ENCODE measurements at places on chromosomes 7 and 10.

- DNase-seq: peak; percentile 29
These were observed 7.7 kb downstream of the CASP2 start for GRCh38 chr7:143295870-143296269.

- DNase-seq: no peak
These were observed 1.9 kb downstream of the WIPF3 start for GRCh38 chr7:29808075-29808801.

DNA sequence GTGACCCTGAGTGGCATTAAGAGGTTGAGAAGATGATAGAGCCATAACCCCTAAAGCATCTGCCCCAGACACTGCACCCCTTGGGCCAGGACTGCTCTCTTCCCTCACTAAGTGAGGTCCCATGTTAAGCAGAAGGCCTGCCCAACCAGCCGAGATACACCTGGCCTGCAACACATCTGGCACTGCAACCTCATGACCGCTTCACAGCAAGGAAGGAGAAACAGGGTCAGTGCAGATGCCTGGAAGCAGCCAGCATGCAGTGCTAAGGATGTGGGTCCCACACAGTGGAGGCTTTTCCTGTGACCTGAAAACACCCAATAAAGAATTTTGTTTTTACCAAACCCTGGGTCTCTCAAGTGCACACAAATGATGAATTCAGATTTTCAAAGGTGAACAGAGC, 7.4 kb downstream of the NOD1 start:
- no peak for DNase-seq

DNA sequence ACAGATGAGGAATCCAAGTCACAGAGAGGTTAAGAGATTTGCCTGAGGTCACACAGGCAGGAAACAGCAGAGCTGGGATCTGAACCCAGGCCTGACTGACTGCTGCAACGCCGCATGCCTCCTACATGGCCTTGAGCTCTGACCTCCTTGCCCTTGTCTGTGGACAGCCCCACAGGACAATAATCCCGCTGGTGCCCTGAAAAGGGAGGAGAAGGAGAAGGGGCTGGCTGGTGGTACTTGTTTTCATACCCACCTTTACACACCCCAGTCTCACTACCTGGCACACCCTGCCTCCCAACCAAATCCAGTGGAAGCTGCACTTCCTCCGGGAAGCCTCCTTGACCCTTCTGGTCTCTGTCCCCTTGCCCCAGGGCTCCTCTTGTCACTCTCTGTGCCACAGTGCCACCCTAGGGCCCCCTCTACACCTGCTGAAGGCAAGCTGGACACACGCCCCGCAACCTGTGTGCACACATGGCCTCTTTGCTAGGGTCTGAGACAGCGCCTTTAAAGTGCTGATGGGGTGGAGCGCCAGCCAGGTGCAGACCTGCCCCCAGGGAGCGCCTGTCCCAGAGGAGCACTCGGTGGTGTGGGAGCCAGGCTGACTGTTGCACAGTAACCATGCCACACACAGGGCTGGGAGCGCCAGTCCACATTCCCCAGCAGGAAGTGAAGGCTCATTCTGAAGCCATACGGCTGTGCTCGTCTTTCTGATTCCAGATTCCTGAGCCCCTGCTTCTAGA, 38.6 kb downstream of the ZCCHC24 start:
- no peak for DNase-seq

DNA sequence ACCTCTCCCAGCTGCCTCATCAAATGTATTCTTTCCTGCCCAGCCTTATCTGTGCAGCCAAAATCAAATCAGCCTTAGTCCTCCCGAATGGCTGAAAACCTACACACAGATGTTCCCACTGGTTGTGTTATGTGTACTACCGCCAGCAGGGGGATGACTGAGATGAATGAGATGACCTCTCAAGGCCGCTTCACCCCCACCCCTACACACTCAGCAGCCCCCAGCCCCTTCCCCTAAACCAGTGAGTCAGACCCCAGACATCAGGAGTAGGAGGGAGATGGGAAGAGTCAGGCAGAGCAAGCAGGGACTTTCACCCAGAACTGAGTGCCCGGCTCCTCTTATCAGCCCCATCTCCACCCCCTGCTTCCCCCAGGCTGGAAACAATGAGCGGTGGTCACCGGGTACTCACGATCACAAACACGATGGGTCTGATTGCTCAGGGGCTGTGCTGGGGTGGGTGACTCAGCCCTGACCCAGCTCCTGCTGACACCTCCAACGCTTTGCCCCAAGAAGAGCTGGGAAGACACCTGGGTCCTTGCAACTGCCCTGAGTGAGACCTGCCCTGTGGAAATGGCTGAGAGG, 6.5 kb upstream of the C10orf105 start:
- peak; percentile 36 for DNase-seq

GRCh38 chr10:98423691-98424120, 8.7 kb upstream of the PYROXD2 start:
- DNase-seq: no peak

- DNase-seq: peak; percentile 17
These were observed 28.6 kb upstream of the ZEB1 start for GRCh38 chr10:31290386-31290785.

GRCh38 chr10:117409549-117410305, 34.5 kb upstream of the PDZD8 start:
- DNase-seq: no peak

- DNase-seq: peak; percentile 70
These were observed 73.1 kb downstream of the MKLN1 start for GRCh38 chr7:131400681-131401176.

DNA sequence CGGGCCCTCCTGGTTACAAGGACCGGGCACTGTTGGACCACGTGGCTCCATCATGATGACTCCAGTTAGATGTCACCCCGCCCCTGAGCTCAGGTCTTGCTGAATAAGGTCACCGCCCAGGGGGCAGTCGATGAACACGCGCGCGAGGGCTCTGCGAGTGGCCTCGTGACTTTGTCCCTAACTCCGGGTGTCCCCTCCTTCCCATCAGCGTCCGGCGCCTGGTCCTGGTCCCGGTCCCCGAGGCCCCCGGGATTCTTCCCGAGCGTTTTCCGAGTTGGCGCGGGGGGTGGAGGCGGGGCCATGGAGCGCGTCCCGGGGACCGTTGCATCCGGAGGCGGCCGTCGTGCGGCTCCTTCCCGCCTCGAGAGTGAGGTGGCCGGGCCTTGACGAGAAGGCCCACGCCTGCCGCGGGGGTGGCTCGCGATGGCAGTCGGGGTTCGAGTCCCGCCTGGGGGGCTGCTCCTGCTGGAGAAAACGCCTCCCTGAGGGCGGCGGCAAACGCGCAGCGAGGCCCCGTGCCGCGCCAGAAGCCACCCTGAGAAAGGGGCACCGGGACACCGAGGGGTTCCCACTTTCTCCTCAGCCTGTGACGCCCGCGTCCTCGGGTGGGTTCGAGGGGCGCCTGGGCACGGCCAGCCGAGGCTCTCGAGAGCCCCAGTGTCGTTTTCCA, 569 bp upstream of the NPTX2 start:
- DNase-seq: no peak

- DNase-seq: no peak
These were observed 112.6 kb downstream of the ZPBP start for GRCh38 chr7:49980465-49980864.

- DNase-seq: peak; percentile 17
These were observed 63.4 kb downstream of the DIP2C start for GRCh38 chr10:625751-626711.

DNA sequence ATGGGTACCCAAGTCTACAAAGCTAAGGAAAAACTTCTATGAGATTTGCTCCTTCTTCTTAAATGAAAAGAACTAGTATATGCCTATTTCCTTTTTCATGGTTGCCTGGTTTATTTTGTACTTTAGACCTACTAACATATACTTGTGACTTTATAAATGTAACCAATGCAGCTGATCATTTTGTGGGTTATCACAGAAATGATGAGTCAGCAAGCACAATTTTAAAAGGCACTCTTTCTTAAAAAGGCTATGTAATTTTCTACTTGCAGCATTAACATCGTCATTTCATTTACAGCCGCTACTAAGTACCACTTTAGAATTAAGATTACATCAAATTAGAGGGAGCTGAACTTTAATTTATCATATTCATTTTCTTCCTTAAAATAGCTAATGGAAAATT, 13.6 kb downstream of the NEBL start:
- DNase-seq: no peak

- DNase-seq: peak; percentile 52
These were observed 50.7 kb downstream of the INPP5F start for GRCh38 chr10:119776536-119776935.

DNA sequence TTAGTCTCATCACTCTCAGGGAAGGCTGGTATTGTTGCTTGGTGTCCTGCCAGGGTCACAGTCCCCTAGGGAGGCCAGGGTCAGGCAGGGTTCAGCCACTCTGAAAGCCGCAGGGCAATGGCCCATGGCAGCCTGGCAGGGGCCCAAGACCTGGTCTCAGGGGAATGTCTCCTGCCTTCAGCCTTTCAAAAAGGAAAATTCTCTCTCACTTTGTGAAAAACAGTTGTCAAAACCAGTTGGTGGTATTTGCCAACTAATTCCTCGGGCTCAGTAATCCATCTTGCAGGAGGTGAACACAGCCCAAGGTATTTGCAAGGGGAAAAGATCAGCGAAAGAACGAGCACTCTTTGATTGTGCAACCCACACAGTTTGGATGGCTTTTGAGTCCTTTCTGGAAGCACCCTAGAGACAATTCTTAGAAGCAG, 101.5 kb downstream of the JCAD start:
- DNase-seq: peak; percentile 52

- no peak for DNase-seq
These were observed 206.7 kb downstream of the AUTS2 start for GRCh38 chr7:69804962-69805361.

DNA sequence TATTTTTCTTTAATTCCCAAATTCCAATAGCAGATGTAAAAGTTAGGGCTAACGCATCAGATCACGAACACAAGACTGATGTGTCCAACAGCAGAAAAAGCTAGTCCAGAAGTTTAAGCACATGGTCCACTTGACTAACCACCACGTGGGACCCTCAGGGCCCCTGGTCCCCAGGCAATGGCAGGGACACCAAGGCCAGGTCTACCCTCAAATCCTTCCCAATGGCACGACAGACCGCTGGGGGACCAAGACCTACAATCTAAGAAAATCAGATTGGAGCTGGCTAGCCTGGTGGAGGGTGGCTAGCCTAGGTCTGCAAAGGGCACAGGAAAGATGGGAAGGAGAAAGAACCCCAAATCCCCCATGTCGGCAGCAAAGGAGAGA, 1.5 kb downstream of the GIGYF1 start:
- DNase-seq: no peak

GRCh38 chr7:68807666-68808065, 790.6 kb upstream of the AUTS2 start:
- DNase-seq: no peak

GRCh38 chr10:43156590-43157341, 18.5 kb downstream of the CSGALNACT2 start:
- DNase-seq: no peak

- peak; percentile 68 for DNase-seq
These were observed 79.8 kb upstream of the MPP7 start for GRCh38 chr10:28382525-28383269.

- DNase-seq: peak; percentile 58
These were observed 164.2 kb upstream of the ITGB1 start for GRCh38 chr10:33122014-33122809.

- no peak for DNase-seq
These were observed 43.7 kb upstream of the NXPH1 start for GRCh38 chr7:8389593-8390261.

- DNase-seq: no peak
These were observed 156.1 kb downstream of the MAD1L1 start for GRCh38 chr7:2076649-2077064.

GRCh38 chr7:68576366-68576765, 1021.9 kb upstream of the AUTS2 start:
- no peak for DNase-seq

- no peak for DNase-seq
These were observed 336.7 kb upstream of the KLF6 start for GRCh38 chr10:4121502-4122380.

GRCh38 chr10:111392159-111392558, 315.3 kb downstream of the ADRA2A start:
- peak; percentile 8 for DNase-seq

- peak; percentile 64 for DNase-seq
These were observed 483.9 kb downstream of the AUTS2 start for GRCh38 chr7:70082099-70082611.

- no peak for DNase-seq
These were observed 45.3 kb downstream of the STARD3NL start for GRCh38 chr7:38223306-38223705.

DNA sequence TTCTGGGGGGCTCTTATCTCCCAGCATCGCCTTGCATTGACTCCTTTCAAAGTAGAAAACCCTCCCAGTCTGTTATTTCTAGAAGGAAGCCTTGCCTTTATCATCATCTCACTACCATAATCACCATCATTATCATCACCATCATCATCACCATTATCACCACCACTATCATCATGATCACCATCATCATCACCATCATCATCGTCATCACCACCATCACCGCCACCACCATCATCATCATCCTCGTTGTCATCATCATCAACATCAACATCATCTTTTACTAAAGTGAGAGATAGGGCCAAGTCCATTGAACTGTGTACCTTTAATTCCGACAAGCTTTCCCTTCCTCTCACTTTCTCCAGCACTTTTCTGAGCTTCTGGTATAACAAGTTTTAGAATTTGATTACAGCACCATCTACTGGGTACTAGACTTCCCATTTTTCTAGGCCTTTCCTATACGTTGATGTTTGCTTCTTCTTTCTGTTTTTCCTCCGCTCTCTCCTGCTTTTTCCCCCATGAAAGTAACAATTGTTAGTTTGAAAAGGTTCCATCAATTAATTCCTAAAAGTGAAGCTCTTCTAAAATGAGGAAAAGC, 226.4 kb downstream of the BUB3 start:
- DNase-seq: peak; percentile 46

- DNase-seq: no peak
These were observed 23.9 kb upstream of the HSPB1 start for GRCh38 chr7:76278540-76278939.

- DNase-seq: peak; percentile 49
These were observed 6.0 kb downstream of the SRGN start for GRCh38 chr10:69093933-69094332.

GRCh38 chr7:144086730-144087129, 652 bp downstream of the OR2A12 start:
- no peak for DNase-seq

DNA sequence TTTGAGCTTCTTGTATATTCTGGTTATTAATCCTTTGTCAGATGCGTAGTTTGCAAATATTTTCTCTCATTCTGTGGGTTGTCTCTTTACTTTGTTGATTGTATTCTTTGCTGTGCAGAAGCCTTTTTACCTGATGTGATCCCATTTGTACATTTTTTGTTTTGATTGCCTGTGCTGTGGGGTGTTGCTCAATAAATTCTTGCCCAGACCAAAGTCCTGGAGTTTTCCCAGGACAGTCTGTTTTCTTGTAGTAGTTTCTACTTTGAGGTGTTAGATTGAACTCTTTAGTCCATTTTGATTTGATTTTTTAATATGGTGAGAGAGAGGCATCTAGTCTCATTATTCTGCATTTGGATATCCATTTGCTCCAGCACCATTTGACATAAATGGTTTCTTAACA, 588.7 kb upstream of the MBL2 start:
- DNase-seq: no peak

All from fibroblast of mammary gland (primary cell).